ENCODE measurements at places on chromosomes 5 and 9. TPM values are rescaled to one million over a fixed set of nuclear protein-coding genes. Genes with fewer than 3 reads are reported as not detected.
A peak's percentile ranks its signal among the peaks of the same experiment; 100 is the strongest.

The BHMT2 gene
- total RNA-seq = not detected

The SPATA31C1 gene
- total RNA-seq = not detected

The C9orf50 gene
- total RNA-seq = not detected

GRCh38 chr5:142221091-142221860 lies 103.5 kb downstream of the SPRY4 start:
- H3K27ac ChIP-seq = no peak overlapping the region
- no peak overlapping the region for H3K4me3 ChIP-seq
- H3K36me3 ChIP-seq = no peaks in the 10 kb centered on the region
- peaks cover 30% of the 10 kb centered on the region for H3K4me1 ChIP-seq
- DNase-seq = no peak

GRCh38 chr9:70007831-70008230 lies 35.8 kb upstream of the MAMDC2 start:
- H3K27me3 ChIP-seq = peaks cover 9% of the 10 kb centered on the region
- H3K36me3 ChIP-seq = no peaks in the 10 kb centered on the region
- no peaks in the 10 kb centered on the region for H3K4me1 ChIP-seq
- H3K27ac ChIP-seq = no peak overlapping the region

DNA sequence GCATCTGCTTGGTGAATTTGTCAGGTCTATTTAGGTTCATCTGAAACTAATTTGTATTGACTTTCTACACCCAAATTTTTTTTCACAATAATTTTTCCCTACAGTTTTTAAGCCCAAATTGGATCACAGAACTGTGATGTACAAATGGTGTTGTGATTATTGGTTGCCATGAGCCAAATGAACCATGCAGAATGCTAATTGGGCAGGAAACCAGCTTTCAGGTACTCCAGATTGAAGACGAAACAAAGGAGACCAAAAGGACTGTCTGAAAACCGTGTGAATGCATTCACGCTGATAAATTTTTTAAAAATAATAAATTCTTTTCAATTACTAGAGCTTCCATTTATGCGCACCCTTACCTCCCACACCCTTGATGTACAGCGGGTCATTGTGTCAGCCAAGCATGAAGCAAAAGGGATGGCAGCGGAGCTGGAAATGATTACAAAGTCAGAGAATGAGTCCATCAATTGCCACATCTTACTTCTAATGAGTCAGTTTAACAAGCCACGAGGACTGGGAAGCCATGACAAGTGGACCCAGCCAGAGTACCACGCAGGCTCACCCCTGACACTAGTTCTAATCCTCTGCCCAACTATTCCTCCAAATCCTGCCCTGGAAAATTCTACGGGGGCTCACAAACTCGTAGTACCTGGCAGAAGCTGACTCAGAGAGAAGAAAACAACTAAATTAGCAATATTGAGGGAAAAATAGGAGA lies 66.5 kb downstream of the SEMA6A start:
- no peak overlapping the region for H3K4me3 ChIP-seq
- H3K36me3 ChIP-seq = no peaks in the 10 kb centered on the region
- no peak overlapping the region for H3K27ac ChIP-seq
- no peaks in the 10 kb centered on the region for H3K4me1 ChIP-seq
- DNase-seq = no peak

DNA sequence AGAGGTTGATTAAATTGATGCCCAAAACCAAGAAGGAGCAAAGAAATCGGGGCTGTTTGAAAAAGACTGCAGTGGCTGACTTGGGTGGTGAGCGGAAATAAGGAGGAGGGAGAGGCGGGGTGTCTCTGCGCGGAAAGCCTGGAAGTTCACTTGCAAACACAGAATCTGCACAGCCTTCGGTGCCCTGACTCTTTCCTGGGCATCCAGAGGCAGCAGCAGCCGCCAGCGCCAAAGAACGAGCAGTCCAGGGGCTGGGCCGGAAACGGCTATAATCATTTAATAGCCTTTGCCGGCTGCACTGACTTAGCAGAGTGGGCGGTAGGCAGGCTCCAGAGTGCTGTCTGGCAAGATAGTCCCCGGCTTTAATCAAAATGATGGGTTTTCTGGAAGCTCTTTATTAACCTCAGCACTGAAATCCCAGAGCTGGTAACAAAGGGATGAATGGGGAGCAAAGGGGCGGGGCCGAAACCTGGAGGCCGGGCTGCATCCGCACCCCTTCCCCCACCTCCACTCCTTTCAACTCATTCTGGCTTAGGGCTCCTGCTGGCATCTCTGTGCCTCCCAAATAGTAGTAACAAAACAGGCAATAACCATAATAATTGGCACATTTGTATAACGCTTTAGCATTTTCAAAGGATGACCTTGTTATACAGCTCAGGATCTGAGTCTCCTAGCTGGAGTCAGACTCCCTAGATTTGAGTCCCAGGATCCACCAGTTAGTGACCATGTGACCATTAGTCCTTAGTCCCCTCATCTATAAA lies 35.7 kb downstream of the PCDHAC2 start:
- H3K27ac ChIP-seq = no peak overlapping the region
- H3K27me3 ChIP-seq = peaks cover 30% of the 10 kb centered on the region
- DNase-seq = peak; percentile 6
- peaks cover 8% of the 10 kb centered on the region for H3K4me1 ChIP-seq
- H3K4me3 ChIP-seq = peak overlapping the region; percentile 47

All from activated CD4-positive, alpha-beta T cell treated with anti-CD3 and anti-CD28 coated beads for 36 hours (primary cell).